GM20000 (cell line): ENCODE measurements at places on chromosomes 3 and 15.
A peak's percentile ranks its signal among the peaks of the same experiment; 100 is the strongest.

GRCh38 chr3:110106805-110107204 lies 769.5 kb upstream of the DPPA4 start:
- no peak for DNase-seq

DNA sequence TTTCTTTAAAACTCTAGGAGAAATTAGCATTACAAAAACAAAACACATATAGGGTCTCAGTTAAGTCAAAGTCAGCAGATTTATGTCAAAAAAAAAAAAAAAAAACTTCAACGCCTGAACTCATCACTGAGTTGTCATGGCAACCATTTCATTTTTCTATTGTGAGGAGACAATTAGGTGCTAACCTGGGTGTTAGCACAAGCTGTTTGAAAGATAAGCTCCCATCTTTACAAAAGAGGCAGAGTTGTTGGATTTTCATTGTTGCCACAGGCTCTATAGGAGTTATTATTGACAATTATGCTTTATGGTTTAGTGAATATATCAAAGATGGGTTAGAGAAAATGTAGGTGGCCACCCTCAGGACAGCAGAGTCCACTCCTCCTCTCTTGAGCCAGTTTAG lies 806.9 kb downstream of the GRM7 start:
- no peak for DNase-seq

DNA sequence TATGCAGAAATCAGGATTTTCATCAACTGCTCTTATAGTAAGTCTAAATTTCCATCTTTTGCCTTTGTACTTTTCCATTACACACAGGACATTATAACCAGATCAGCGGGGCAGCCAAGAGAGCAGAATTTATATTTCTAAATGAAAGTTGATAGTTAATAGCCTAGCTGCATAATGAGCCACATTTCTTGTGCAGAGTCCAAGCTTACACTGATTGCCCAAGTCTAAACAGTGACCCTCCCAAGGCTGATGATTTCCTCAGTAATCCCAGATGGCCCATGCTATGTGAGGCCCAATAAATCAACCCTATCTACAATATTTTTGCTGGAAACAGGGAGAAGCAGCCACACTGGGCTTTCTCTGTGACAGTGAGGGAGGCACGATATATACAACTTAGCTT lies 475.8 kb upstream of the KCNMB2 start:
- no peak for DNase-seq

- no peak for DNase-seq
These were observed 92.9 kb downstream of the UBE3A start for GRCh38 chr15:25345943-25346342.

- no peak for DNase-seq
These were observed 32.9 kb downstream of the TBC1D2B start for GRCh38 chr15:78044407-78045155.

- DNase-seq: no peak
These were observed 720.2 kb downstream of the ROBO1 start for GRCh38 chr3:79047581-79047980.

GRCh38 chr3:125675791-125676190 lies 80.5 kb upstream of the OSBPL11 start:
- DNase-seq: no peak

GRCh38 chr3:17258823-17259436 lies 374.2 kb downstream of the PLCL2 start:
- DNase-seq: peak; percentile 41

DNA sequence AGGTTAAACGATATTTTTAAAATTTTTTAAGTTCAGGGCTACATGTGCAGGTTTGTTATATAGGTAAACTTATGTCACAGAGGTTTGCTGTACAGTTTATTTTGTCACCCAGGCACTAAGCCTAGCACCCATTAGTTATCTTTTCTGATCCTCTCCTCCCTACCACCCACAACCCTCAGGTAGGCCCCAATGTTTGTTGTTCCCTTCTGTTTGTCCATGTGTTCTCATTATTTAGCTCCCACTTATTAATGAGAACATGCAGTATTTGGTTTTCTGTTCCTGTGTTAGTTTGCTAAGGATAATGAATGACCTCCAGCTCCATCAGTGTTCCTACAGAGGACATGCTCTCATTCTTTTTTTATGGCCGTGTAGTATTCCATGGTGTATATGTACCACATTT lies 14.9 kb downstream of the FAM162A start:
- no peak for DNase-seq

GRCh38 chr3:23760871-23761373 lies 44.8 kb upstream of the UBE2E1 start:
- DNase-seq: peak; percentile 48

- no peak for DNase-seq
These were observed 31.6 kb downstream of the TIPARP start for GRCh38 chr3:156705761-156706616.

GRCh38 chr3:50450209-50450921 lies 53.1 kb downstream of the CACNA2D2 start:
- DNase-seq: no peak
